ENCODE measurements at places on chromosomes 12 and 14. TPM values are rescaled to one million over a fixed set of nuclear protein-coding genes. Genes with fewer than 3 reads are reported as not detected.

DERA gene
- 65.6 TPM for total RNA-seq

C12orf54 gene
- not detected for total RNA-seq

ACOT6 gene
- total RNA-seq: not detected

KLRK1 gene
- total RNA-seq: not detected

BCL11B gene
- total RNA-seq: not detected

HSP90B1 gene
- 1,591 TPM for total RNA-seq

FRMD6 gene
- 262 TPM for total RNA-seq

LRTM2 gene
- not detected for total RNA-seq

Data from regular cardiac myocyte (primary cell).